ENCODE measurements at places on chromosomes 16 and 17.
A peak's percentile ranks its signal among the peaks of the same experiment; 100 is the strongest.

DNA sequence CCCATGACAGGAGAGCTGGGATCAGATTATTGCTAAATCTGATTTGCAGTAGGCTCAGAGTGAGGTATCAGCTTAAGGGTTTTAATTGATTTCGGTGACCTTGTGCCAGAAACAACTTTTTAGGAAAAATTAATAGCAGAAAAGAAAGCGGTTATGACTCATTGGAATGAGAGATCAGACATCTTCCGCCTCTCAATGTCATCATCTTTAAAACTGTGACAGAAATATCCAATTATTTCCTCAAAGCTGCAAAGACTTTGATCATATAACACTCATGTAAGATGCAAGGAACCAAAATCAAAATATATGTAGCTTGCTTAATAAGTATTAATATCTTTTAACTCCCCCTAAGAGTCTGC is 190.1 kb upstream of the FOXF1 start:
- no peak for ATAC-seq

DNA sequence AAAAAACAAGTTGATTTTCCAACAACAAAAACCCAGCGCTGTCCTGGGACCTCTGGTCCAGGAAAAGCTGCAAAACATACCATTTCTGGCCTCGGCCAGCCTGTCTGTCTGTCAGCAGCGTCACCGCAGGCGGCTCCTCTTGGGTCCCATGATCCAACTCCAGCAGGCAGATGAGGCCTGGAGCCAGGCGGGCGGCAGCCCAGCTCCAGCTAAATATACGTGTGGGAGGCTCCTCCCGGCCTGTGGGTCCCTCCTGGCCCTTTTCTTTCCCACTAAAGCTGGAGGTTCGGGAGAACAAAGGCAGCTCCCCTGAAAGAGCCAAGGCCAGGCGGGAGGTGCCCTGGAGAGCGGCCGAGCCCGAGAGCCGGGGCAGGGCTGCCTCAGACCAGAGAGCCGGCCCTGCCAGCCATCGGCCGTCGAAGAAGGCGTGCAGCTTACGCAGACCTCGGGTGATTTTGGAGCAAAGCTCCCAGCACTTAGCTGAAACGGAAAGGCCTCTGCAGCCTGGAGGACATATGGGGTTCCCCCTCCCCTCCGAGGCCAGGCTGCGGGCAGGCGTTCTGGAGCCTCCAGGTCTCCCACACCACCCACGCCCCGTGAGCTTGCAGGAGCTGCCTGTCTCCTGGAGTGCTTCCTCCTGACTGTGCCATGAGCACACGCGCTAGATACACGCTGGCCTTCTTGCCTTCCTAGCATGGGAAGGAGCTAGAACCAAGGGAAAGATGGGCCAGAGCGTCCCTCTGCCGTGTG is 19.9 kb upstream of the JPH3 start:
- ATAC-seq = no peak

- peak; percentile 91 for ATAC-seq
Observed at GRCh38 chr17:561116-561515, 153.5 kb downstream of the VPS53 start.

- ATAC-seq = no peak
Observed at GRCh38 chr17:80455784-80456183, 20.6 kb downstream of the NPTX1 start.

DNA sequence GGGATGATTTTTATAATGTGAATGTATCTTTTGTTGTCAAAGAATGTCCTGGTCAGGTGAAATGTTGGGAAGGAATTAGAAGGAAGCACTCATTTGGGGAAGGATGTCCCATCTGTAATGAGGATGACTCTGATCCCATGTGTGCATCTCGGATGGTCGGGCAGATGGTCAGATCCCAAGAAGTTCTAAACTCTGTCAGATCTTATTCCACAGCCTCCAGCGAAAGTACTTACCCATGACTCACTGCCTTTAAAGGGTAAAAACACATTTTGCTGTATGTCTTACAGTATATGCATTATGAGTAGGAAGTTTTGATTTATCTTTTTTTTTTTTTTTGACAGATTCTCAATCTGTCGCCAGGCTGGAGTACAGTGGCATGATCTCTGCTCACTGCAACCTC is 548 bp upstream of the KRTAP4-11 start:
- ATAC-seq = no peak
